Activated CD8-positive, alpha-beta memory T cell treated with anti-CD3 and anti-CD28 coated beads for 24 hours (primary cell): ENCODE measurements at places on chromosomes 1 and 21.

DNA sequence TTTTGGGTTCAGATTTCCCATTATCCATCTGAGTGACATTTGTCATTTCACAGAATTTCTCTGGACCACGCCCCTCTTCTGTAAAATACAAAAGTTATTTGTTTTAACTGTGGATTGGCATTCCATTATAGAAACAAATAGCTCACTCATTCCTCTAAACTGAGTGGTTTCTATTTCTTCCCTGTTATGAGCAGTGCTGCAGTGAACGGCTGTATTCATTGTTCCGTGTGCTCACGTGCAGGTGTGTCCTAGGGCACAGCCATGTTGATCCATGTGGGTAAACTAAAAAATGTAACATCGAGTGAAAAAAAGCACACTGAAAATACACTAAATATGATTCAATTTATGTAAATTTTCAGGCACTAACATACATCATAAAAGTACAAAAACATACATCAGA lies 27.0 kb upstream of the IL12RB2 start:
- no peak for DNase-seq

GRCh38 chr1:47985018-47985417 lies 12.2 kb downstream of the TRABD2B start:
- no peak for DNase-seq

- no peak for DNase-seq
Measured at GRCh38 chr1:219566951-219567947, 45.7 kb downstream of the ZC3H11B start.

DNA sequence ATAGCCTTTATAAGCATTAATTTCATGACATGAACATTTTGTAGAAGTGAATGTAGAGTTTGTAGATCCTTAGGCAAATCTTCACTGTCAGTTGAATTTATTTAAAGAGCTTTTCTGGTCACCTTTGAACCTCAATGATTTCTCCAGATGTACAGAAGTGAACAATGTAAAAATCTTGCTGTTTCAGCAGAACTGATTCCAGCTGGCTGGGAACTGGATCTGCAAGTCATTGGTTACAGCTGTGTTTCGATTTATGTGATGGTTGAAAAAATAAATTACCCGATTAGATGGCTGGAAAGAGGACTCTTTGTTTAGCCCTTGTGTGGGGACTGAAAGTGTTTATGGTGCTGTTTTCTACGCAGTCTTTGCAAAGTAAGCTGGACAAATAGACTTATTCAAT lies 849.8 kb downstream of the USP25 start:
- DNase-seq = no peak

DNA sequence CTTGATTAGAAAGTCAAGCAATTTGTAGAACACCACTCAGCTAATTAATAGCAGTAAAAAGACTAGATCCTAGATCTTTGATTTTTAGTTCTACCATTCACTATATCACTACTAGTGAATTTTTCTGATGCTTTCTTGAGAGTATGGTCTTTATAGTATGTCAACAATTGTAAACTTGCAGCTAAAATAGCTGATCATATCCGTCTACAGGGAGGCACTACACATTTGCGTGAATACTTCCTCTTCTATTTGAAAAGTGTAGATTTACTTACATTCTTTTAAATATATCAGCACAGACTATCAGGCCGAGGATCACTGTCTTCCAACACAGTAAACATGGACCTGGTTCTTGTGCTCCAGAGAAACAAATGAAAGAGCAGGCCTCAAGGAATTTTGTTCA lies 18.6 kb upstream of the PTPRC start:
- DNase-seq = no peak

DNA sequence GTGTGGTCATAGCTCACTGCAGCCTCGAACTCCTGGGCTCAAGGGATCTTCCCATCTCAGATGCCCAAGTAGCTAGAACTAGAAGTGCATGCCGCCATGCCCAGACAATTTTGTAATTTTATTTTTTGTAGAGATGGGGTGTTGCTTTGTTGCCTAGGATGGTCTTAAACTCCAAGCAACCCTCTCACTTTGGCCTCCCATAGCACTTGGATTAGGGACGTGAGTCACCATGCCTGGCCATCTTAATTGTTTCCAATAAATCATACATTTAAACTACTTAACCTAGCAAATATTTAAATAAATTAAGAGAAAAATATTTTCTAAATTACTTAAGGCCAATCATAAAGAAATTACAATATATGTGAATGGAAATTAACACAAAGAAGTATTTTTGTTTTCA lies 35.1 kb upstream of the ADGRL4 start:
- no peak for DNase-seq

DNA sequence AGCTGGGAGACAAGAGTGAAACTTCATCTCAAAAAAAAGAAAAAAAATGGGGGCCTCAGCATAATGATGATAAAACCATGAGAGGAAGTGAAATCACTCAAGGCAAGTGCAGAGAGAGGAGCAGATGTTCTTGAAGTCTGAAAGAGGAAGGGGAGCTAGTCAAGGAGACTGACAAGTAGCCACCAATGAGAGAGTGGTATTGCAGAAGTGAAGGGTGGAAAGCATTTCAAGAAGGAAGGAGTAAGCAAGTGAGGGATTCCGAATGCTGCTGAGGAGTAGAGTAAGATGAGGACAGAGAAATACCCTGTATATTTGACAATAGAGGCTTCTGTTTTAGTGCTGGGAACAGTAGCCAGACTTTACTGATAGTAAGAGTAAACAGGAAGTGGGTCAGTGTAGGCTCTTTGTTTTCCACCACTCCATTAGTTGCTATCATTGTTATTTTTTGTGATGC lies 2.9 kb downstream of the TATDN3 start:
- no peak for DNase-seq

DNA sequence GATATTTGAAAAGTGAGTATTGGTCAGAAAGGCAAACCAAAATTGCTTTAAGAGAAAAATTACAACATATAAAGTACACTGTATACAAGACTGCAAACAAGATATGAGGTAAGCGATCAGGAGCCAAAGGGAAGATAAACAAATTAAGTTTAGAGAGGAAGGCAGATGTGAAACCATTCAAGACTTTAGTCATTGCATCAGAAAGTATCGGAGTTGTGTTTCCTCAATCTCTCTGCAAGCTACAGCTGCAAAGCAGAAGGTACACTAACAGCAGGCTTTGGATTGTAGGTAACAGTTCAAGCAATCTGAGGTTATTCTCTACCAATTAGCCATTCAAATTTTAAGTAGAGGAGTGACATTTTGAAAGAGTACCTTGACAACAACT lies 21.3 kb upstream of the TLCD4 start:
- no peak for DNase-seq

DNA sequence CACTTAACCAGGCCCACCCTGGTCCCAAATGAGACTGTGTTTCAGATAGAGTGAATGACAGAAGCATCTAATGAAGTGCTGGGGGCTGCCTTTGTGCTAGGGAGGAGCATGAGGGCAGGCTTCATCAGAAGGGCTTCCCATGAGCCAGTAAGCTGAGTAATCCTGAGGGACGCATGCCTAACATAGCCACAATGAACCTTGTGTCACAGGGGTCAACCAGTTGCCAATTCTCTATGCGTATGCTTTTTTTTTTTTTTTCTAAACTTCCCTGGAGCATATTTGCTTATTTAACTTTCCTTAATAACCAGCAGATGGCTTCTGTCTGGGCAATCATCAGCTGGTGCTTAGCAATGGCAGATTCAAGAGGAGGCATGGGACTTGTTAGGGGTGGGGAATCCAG lies 25.5 kb upstream of the CYP2J2 start:
- DNase-seq = no peak

DNA sequence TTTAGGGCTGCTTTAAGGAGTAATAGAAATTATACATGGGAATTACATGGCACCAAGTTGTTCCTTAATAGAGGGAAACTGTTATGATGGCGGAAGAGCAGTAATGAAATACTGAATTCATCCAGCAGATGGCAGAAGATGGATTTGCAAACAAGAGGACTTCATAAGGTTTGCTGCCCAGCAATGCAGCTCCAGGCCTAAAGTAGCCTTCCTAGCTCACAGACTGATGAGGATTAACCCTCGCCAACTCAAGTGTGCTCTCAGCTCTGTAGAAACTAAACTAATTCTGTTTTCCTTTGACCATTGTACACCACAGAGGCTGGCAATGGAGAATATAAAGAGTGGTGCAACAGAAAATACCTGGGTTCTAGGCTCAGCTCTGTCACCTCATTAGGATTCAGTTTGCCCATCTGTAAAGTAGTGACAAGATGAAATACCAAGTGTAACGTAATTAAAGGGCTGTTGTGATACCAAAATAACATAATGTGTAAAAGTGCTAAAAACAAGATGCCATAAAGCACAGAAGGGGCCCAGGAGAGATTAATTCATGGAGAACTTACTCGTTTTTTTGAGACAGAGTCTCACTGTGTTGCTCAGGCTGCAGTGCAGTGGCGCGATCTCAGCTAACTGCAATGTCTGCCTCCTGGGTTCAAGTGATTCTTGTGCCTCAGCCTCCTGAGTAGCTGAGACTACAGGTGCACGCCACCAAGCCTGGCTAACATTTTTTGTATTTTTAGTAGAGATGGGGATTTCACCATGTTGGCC lies 102.4 kb upstream of the SERBP1 start:
- no peak for DNase-seq

- no peak for DNase-seq
Measured at GRCh38 chr1:107793896-107794453, 171.0 kb downstream of the VAV3 start.

DNA sequence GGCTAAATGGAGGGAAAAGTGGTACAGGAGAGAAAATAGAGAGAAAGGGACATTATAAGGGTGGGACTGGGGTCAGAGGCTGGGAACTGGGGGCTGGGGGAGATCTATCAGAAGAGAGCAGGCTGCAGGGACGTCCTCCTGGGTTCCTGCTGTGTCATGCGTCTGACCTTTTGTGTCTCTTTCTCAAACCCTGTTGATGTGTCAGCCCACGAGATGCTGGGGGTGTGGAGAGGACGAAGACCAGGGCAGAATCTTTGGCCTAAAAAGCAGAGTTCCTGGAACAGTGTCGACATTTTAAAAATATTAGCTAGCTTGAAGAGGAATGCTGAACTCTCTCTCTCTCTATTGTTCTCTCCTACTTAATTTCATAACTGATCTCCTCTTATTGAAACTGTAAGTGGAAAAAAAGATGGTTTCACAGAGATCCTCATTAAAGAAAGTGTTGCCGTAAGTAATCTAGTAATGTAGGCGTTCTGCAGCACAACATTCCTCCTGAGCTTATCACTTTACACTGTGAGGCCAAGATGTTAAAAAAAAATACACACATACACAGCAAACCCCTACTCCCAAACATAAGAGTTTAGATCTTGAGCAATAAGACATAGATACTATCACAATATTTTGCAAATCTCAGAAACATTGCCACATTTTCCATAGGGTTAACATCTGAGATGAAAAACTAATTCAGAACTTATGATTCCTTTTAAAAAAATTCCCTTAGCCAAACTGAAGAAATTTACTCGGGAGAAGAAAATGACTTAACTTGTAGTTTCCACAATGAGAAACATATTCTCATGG lies 52.6 kb downstream of the RUNX1 start:
- DNase-seq = no peak

- no peak for DNase-seq
Measured at GRCh38 chr1:153833171-153833570, 58.0 kb downstream of the SLC27A3 start.

GRCh38 chr1:227793948-227794816 lies 21.3 kb upstream of the PRSS38 start:
- no peak for DNase-seq

DNA sequence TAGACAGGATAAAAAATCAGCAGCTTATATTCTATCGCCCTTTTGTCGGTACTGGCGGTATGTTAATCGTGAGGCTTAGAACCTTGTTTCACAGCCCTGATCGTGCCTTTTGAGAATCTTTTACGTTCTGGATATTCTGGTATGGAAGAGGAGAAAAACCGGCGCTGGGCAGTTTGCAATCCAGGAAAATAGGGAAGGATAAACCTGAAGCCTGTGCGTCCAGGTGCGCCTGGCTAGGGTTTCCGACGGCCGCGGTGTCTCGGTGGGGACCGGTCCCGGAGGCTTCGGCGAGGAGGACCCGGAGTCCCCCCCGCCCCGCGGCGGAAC lies 258 bp upstream of the SYPL2 start:
- no peak for DNase-seq

- DNase-seq = no peak
Measured at GRCh38 chr1:165637427-165637826, 6.4 kb downstream of the MGST3 start.

- no peak for DNase-seq
Measured at GRCh38 chr1:223074445-223075300, 68.4 kb downstream of the TLR5 start.

DNA sequence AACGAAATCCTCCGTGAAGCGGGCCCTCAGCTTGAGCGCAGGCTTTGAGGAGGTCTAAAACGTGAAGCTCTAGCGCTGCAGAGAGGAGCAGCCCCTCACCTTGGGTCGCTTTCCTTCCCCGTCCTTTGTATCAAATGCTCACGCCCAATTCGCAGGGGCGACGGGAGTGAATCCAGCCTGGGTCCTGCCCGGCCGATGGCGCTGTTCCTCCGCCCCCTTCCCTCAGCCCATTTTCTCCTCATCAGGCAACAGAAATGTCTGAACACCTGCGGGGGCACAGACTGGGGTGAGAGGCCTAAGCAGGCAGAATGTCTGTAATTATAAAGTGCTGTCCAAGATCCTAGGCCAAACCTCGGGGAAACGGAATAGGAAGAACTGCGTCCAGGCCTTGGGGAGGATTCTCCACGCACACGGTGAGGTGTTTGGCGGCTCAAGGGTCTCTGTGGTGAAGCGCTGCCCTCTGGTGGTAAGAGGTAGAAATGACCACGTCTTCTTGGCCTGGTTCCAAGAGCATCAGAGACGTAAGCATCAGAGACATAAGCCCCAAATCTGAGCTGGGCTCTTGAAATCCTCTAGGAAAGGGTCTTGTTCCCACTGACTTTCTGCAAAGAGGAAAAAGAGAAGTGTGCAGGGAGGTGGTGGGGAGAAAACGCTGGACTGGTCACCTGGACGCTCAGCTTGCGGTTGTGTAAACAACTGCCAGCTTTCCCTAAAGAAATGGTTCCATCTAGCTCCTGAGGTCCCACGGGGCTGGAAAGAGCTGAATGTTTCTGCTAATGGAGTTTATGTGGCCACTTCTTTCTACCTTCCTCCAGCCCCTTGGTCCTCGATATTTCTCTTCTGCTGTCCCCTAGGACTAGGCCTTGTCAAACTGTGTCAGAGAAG lies 92.1 kb upstream of the CD53 start:
- peak; percentile 88 for DNase-seq

DNA sequence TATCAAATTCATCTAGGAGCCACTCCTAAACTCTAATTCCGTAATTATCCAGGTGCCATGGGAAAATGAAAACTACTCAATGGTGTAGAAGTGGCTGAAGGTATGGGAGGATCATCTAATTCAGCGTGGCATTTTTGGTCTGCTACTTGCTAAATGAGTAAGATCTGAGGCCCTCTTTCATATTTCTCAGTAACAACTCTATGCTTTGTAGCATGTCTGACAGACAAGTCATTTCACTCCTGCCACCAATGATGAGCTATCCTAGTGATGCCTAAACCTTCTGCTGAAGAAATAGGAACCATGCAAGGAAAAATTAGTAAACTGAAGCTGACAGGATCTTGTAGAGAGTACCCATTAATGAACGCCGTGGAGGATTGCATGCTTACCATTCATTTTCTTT lies 145.3 kb downstream of the NTNG1 start:
- DNase-seq = no peak
